ENCODE measurements at places on chromosomes 3 and 15. TPM values are rescaled to one million over a fixed set of nuclear protein-coding genes. Genes with fewer than 3 reads are reported as not detected.

DNA sequence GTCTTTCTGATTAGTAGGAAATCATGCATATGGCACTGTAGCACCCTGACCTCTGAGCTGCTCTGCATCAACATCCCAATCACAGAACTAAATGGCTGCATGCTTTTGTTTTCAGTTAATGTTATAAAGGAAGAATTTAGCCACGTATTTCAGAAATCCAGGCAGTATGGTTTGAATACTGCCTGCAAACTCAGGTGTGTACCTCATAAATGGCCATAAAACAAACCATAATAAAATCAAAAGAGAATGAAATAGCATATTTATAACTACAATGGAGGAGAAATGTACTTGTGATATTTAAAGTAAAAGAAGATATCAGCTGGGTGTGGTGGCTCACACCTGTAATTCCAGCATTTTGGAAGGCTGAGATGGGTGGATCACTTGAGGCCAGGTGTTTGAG, 94.5 kb downstream of the IL20RB start:
- DNase-seq, result no peak

Gene PPP1R14D
- polyA plus RNA-seq, result 0.48 TPM

Gene BCL2A1
- polyA plus RNA-seq, result 0.96 TPM

Gene C3orf18
- 15.4 TPM for polyA plus RNA-seq

Gene DNAH12
- polyA plus RNA-seq, result 2.3 TPM

DNA sequence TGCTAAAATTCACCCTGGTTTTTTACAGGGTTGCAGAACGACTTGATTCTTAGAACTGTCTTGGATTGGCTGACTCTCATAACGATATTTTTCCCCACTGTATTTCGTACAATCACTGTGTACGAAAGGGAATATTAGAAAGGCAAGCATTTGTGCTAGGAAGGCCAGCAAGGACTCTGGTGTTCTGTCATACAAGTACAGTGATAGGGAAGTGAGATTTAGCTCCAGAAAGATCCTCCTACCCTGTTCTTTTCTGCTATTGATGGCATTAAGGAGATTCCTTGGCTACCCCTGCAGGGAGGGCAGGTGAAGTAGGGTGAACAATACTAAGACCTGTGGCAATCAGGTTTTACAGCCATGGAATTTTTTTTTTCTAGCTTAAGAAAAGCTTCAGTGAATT, 53.8 kb upstream of the SCAANT1 start:
- no peak for DNase-seq
